Cortex of kidney (tissue), 1 donor: ENCODE measurements at places on chromosomes 6 and 20.

DNA sequence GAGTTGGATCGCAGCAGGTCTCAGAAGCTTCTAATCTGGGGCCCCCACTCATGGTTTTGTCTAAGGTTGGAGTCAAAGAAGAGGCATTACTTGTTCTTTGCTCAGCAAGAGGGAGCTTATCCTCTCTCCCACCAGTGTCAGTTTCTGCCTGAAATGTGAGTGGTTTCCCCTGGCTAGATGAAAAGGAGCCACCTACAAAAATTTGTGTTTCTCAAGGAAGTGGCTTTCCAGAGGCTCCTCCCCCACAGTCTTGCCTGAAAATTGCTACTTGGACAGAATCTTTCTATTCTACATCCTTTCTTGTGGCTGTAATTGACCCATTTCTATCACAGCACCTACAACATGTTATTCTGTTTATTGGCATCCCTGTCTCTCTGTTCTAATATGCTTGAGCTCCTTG lies 37.9 kb downstream of the SCML4 start:
- DNase-seq, result no peak

DNA sequence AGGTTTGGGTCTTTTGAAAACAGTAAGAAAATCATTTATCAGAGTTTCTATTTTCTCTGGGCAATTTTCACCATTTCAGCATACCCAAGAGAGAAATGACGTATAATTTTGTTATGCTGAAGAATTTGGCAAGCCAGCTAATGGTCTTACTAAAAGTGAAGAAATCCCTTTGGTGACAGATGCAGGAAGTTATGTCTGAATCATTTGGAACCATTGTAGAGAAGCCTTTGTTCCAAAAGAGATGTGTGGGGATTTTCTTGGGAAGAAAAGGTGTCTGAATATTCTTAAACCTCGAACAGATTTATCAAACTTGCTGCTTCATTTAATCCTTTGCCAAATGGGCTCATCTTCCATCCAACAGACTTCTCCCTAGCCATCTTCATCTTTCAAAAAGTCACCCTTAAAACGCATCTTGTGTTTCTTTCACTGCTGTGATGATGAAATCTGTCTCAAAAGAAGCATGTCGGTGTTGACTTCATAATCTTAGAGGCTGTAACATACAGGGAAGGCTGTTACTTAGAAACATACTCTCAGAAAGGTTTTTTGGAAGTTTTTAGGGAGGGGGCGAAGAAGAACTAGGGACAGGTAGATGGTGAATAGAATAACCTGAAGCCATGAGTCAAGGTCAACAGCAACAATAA lies 39.5 kb downstream of the CITED2 start:
- DNase-seq, result no peak

GRCh38 chr6:157322792-157323254 lies 496 bp downstream of the TMEM242 start:
- no peak for DNase-seq

- DNase-seq, result no peak
Measured at GRCh38 chr6:10478187-10479040, 42.7 kb upstream of the GCNT2 start.

- DNase-seq, result no peak
Measured at GRCh38 chr6:56690519-56691285, 48.0 kb upstream of the DST start.

DNA sequence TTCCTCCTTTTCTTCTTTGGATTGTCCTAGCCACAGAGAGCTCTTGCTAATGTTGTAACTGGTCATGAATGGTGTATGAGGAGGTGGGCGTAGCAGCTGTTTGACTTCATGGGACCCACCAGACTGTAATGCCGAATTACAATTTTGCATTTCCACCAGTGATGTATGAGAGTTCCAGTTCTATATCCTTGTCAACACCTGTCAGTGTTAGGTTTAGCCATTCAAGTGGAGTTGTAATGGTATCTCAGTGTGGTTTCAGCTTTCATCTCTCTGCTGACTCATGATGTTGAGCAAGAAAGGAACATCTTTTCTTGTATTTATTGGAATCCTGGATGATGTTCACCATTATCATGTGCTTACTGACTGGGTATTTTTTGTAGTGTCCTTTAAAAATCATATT lies 5.1 kb downstream of the IGF2R start:
- DNase-seq, result no peak
